Sciatic nerve (tissue), 2 donors: ENCODE measurements at places on chromosomes 13 and 19.

DNA sequence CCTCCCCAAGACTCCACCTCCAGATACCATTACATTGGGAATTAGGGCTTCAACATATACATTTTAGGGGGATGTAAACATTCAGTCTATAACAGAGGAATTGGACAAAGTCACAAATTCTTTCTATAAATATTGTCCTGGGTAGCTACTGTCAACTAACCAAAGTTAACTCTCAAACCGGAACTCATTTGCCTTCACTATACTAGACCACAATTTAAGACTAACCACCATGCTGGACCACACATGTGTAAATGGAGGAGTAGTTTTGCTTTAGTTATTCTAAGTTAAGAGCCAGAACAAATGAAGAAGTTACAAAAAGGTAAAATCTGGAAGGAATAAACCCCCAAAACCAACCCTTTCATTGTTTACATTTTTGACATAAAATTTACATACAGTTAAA, 222.8 kb downstream of the NDFIP2 start:
- no peak for DNase-seq

GRCh38 chr19:7873304-7874075, 700 bp downstream of the PRR36 start:
- no peak for DNase-seq

GRCh38 chr13:96810104-96810503, 184.2 kb downstream of the OXGR1 start:
- DNase-seq, result no peak

- DNase-seq, result no peak
Observed at GRCh38 chr13:112859817-112860190, 109.2 kb upstream of the MCF2L start.

DNA sequence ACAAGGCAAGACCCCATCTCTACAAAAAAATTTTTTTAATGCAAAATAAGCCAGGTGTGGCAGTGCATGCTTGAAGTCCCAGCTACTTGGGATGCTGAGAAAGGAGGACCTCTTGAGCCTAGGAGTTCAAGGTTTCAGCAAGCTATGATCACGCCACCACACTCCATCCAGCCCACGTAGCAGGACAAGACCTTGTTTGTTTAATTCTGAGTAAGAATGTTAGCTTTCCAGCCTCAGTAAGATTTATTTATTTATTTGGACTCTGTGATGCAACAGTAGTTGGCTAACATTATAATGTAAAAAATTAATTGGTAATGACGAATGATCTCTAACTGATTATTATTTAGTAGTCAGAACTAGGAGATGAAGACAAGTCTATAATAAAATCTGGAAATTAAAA, 23.3 kb downstream of the N4BP2L2 start:
- no peak for DNase-seq

- DNase-seq, result no peak
Observed at GRCh38 chr13:98890186-98890585, 87.7 kb downstream of the DOCK9 start.
